ENCODE measurements at places on chromosomes 11 and 22.

- no peak for DNase-seq
Measured at GRCh38 chr11:128471138-128471661, 116.2 kb downstream of the ETS1 start.

- no peak for DNase-seq
Measured at GRCh38 chr11:110473706-110474105, 44.0 kb downstream of the FDX1 start.

DNA sequence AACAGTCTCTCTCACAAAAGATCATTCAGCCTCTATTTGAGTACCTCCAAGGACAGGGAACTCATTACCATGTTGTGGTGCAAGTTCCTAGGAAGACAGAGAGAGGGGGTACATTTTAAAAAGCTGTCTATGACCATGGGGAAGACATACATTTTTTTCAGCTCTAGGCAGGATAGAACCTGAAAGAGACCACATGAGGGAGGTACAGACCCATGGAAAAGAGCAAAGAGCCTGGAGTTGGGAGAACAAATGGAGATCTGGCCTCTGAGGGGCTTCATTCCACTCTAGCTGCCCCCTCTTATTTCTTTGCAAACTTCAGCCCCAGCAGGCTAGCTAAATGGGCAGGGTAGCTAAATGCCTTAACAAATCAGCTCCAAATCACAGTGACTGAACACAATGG lies 36.3 kb downstream of the KCNC1 start:
- no peak for DNase-seq

DNA sequence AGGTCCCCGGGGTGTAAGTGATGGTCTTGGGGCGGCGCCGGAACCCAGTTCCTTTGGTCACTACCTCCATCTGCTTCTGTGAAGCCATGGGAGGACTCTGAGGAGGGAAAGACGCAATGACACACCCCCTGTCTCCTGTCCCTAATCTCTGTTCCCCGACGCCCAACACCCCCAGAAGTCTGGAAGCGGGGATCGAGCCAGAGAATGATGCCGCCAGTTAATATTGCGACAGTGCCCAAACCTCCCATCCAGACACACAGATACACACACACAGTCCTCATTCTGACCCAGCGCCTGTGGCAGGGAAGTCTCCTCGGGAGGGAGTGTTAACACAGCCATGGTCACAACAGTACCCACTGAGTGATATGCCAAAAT lies 352 bp downstream of the C22orf23 start:
- DNase-seq, result peak; percentile 10

- DNase-seq, result no peak
Measured at GRCh38 chr11:66388780-66389386, 17.3 kb upstream of the SLC29A2 start.

DNA sequence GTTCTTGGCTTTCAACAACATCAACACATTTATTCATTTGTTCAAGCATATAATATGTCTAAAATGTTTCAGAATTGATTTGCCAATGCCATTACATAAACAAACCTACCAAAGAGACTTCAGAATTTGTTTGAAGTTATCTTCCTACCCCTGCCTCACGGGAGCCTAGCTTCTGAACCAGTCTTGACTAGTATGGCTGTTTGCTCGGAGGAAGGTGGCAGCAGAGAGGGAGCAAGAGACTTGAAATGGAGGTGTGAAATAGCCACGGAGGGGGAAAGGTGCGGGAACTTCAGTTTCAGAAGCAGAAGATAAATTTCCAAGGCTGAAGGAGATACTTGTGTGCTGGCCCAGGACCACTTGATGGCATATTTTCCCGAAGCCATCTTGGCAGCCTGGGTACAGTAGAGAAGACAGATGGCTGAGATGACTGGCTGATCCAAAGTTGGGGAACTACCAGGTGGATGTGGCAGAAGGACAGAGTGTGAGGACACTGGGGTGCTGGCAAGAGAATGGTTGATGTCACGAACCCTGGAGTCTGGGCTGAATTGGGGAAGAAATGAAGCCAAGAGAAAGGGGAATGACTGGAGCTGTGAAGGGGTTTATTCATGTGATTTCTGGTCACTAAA lies 14.0 kb upstream of the MTCH2 start:
- DNase-seq, result no peak

- no peak for DNase-seq
Measured at GRCh38 chr11:120615391-120615790, 103.8 kb downstream of the GRIK4 start.

GRCh38 chr11:19892876-19893275 lies 180.2 kb downstream of the NAV2 start:
- no peak for DNase-seq

DNA sequence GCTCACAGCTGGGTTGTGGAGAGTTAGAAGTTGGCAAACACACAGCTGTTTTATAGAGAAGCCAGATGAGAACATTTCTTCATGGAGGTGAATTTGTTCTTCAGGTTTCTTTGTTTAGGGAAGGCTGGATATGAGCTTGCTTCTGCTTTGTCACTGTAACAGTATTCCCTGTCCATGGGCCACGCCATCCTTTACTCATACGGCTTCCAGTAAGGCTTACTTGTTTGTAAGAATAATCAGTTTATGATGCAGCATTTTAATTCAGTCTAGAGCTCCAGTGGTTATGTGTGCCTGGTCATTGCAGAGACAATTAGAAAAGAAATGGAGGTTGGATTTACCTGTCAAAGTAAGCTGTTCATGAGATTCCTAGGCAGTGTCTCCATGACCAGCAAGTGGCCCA lies 131.8 kb downstream of the TRIM44 start:
- no peak for DNase-seq

- DNase-seq, result no peak
Measured at GRCh38 chr11:113311536-113311935, 2.8 kb upstream of the TTC12 start.

GRCh38 chr11:108218455-108218854 lies 4.0 kb downstream of the NPAT start:
- no peak for DNase-seq

DNA sequence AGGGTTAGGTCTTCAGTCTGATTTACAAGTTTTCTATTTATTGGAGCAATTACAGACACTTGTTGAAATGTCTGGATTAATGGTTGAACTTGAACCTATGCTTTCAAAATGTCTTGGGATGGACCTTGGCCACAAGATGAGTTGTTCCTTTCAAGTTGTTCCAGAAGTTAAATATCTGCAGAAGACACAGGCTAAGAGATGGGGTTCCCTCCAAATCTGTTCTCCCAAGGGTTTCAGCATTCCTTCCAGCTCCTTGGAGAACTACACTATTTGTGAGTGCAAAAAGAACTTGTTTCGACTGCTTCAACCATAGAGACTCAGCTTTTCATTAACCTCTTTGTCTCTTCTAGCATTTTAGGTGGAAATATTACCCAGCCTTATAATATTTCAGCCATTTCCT lies 189.0 kb upstream of the BLID start:
- DNase-seq, result no peak

DNA sequence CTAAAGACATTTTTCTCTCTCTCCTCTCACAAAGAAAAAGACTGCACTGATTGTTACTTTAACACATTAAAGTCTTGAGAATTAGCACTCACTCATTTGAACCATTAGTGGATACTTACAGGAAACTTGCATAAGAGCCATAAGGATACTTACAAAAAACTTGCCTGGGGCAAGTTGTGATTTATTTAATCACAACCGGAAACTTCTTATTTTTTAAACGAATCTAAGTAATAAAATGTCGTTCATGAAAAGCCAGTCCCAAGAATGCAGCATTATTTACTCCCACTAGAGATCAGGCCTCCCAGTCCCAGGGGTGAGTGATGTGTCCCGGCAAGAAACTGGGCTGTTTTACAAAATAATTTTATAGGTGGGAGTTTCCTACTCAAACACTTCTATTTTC lies 59.3 kb upstream of the TTC12 start:
- no peak for DNase-seq

GRCh38 chr11:129732941-129733340 lies 82.7 kb upstream of the TMEM45B start:
- no peak for DNase-seq

DNA sequence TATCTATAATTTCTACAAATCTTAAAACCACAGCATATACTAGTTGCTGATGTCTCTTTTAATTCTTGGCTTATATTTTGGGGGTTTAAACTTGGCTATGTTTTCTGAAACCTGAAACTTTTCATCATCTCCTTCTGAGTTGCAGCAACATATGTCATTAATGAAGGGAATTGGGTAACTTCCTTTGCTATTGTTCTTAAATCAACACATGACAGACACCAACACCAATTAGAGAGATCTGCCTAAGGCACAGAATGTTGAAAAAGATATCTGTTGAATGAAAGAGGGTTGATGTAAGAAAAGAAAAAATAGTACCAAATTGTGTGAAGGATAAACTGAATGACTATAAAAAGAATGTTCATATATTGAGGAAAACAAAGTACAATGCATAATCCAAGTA lies 10.3 kb upstream of the GAS2 start:
- DNase-seq, result no peak

- DNase-seq, result no peak
Measured at GRCh38 chr11:127003260-127003981, 2.9 kb upstream of the KIRREL3 start.

GRCh38 chr11:90148900-90149299 lies 14.4 kb downstream of the NAALAD2 start:
- DNase-seq, result no peak

GRCh38 chr22:28874811-28875320 lies 8.5 kb upstream of the ZNRF3 start:
- no peak for DNase-seq

- DNase-seq, result peak; percentile 72
Measured at GRCh38 chr11:103700622-103701021, 335.8 kb upstream of the DDI1 start.

DNA sequence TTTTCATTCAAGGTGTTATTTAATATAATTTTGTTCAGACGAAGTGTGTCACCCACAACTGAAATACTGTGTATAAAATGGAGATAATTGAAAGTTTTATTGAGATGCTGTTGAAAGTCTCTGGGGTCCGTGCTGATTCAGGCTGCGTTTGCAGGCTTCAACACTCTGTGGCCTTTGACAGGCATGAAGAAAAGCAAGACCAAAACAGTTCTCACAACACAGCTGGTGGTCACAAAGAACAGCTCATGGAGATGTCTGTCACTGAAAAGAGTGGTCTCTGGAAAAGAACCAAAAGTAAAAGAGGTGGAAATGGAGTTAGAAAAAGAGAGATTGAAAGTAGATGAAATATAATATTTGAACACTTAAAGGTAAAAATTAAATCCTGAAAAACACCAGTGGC lies 9.8 kb upstream of the MPPED2 start:
- DNase-seq, result no peak

GRCh38 chr11:2121227-2122130 lies 17.7 kb downstream of the IGF2 start:
- DNase-seq, result no peak

DNA sequence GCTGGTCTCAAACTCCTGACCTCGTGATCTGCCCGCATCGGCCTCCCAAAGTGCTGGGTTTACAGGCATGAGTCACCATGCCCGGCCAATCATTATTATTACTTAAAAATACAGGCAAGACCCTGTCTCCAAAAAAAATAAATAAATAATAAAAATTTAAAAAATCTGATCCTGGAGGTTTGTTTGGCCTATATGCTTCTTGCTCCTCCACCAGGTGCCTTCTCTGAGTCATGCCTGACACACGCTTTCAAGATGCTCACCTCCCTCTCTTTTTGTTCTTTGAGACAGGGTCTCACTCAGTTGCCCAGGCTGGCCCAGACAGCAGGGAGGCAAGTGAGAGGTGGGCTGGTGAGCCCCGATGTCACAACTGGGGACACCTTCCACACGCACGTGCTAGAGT lies 13.5 kb downstream of the ZC3H7B start:
- DNase-seq, result no peak

GRCh38 chr11:71164186-71164585 lies 88.2 kb downstream of the SHANK2 start:
- DNase-seq, result no peak

- DNase-seq, result no peak
Measured at GRCh38 chr11:43687120-43687791, 6.7 kb downstream of the HSD17B12 start.

GRCh38 chr11:119830400-119830799 lies 101.4 kb upstream of the NECTIN1 start:
- no peak for DNase-seq

- no peak for DNase-seq
Measured at GRCh38 chr22:30201945-30202344, 44.6 kb downstream of the LIF start.

- no peak for DNase-seq
Measured at GRCh38 chr11:44088377-44088776, 7.1 kb upstream of the EXT2 start.

DNA sequence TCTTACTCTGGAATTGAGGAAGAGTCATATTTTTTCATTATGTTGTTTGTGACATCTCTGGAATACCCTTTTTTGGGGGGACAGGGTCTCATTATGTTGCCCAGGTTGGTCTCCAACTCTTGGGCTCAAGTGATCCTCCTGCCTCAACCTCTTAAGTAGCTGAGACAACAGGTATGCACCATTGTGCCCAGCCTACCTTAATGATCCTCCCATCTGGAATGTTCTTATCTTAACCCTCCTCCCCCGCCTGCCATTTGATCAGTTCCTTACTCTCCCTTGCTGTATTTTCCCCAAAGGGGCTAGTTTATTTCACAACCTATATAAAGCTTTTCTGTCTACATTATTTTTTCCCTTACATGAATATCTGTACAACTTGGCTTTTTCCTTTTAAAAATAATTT lies 594.7 kb downstream of the METTL15 start:
- DNase-seq, result no peak

- DNase-seq, result no peak
Measured at GRCh38 chr11:109077291-109077920, 344.6 kb upstream of the C11orf87 start.

GRCh38 chr11:113998574-113998973 lies 23.7 kb downstream of the HTR3A start:
- DNase-seq, result no peak

DNA sequence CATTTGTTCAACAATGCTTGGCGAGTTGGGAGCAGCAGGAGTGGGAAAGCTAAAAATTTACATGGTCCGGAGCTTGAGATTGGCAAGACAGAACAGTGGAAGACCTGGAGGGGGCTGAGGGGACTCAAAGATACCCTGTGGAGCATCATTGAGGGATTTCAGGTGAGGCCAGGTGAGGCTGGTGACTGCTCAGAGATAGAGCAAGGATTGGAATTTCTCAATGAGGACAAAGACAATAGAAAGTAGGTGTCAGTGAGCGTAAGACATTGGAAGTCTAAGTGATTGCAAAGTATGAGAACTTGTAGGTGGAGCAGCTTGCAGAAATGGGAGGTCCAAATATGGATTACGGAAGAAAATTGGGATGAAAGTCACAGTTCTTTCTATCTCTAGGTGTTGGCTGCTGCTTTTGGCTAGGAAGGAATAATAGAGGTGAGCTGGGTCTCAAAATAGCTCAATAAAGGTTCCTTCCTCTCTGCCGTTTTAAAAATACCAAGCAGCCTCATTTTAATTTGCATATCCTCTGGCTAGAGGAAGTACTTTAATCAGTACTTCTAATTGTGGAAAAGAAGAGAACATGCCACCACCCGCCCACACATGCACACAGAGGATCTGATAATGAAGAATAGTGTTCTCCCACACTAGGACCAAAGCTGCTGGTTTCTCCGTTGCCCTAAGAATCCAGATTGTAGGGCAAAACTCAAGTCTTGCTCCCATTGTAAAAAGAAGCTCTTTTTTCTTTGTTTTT lies 41.8 kb upstream of the SORL1-AS1 start:
- no peak for DNase-seq

All from AG09309 (cell line).